ENCODE measurements at places on chromosomes 12 and 14. TPM values are rescaled to one million over a fixed set of nuclear protein-coding genes. Genes with fewer than 3 reads are reported as not detected.

Gene CLEC7A
- 3.6 TPM for total RNA-seq

Gene GATC
- 16.8 TPM for total RNA-seq

Gene SGPP1
- 14.4 TPM for total RNA-seq

Gene TAS2R42
- total RNA-seq = not detected

Gene CCDC184
- 8.7 TPM for total RNA-seq

Gene RERG
- 47.9 TPM for total RNA-seq

Gene GLIPR1L1
- total RNA-seq = not detected

Gene RPGRIP1
- total RNA-seq = not detected

GRCh38 chr14:69643430-69644200, 32.2 kb downstream of the SUSD6 start:
- H3K27ac ChIP-seq = no peak overlapping the region
- no peaks in the 10 kb centered on the region for H3K36me3 ChIP-seq
- no peaks in the 10 kb centered on the region for H3K27me3 ChIP-seq
- H3K4me1 ChIP-seq = peaks cover 14% of the 10 kb centered on the region

DNA sequence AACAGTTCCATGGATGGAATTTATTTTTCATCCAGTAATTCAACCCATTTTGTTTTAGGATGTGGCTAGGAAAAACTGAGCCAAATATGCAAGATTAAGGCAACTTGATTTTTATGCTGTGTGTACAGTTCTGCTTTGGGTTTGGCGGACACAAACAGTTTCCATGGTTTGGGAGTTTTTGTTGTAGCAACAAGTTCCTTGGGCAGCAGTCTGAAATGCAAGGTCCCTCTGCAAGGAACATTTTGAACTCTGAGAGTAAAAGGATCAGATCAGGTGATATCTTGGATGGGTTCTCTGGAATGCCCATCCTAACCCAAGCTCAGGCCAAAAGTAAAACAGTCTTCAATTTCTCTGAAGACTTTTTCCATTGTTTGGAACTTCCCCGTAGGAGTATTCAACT, 161.2 kb downstream of the TMX1 start:
- no peak overlapping the region for H3K4me3 ChIP-seq
- peaks cover 8% of the 10 kb centered on the region for H3K4me1 ChIP-seq
- H3K27ac ChIP-seq = no peak overlapping the region

DNA sequence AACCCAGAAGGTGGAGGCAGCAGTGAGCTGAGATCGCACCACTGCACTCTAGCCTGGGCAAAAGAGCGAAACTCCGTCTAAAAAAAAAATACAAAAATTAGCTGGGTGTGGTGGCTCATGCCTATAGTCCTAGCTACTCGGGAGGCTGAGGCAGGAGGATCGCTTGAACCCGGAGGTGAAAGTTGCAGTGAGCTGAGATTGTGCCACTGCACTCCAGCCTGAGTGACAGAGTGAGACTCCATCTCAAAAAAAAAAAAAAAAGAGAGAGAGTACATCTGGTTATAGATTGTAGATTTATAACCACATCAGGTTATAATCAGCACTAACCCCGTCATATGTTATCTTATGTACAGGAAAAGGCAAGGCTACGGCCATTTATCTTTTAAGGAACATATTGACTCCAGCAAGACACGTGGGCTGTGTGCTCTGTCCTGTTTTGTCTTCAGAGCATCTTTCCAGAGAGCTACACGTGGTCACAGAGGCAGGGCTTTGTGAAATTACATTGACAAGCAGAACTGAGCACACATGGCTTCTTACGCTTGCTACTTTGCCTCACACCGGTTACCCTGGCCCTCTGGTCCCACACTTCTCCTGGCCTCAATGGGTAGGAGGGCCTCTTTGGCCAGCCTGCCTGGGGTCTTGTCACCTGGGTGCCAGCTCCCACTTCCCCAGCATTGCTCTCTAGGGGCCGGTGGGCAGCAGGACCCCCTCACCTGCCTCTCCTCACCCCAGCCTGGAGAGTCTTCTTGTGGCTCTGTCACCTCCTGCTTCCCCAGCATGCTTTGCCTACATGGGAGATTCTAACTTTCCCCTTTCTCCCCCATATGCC, 6.8 kb upstream of the DYNC1H1 start:
- no peaks in the 10 kb centered on the region for H3K4me1 ChIP-seq
- no peak overlapping the region for H3K4me3 ChIP-seq
- H3K27ac ChIP-seq = no peak overlapping the region
- peak; percentile 23 for DNase-seq
- no peaks in the 10 kb centered on the region for H3K27me3 ChIP-seq

- H3K4me1 ChIP-seq = peaks cover 5% of the 10 kb centered on the region
- H3K4me3 ChIP-seq = no peak overlapping the region
- H3K27ac ChIP-seq = no peak overlapping the region
- no peaks in the 10 kb centered on the region for H3K27me3 ChIP-seq
Observed at GRCh38 chr14:24435192-24435810, 5.5 kb downstream of the KHNYN start.

GRCh38 chr12:96212456-96213375, 18.5 kb downstream of the ELK3 start:
- H3K4me3 ChIP-seq = no peak overlapping the region
- H3K36me3 ChIP-seq = no peaks in the 10 kb centered on the region
- H3K27ac ChIP-seq = no peak overlapping the region
- DNase-seq = no peak
- H3K27me3 ChIP-seq = no peaks in the 10 kb centered on the region

GRCh38 chr12:14211947-14212387, 153.5 kb upstream of the ATF7IP start:
- no peaks in the 10 kb centered on the region for H3K36me3 ChIP-seq
- no peak for DNase-seq
- no peak overlapping the region for H3K4me3 ChIP-seq
- H3K4me1 ChIP-seq = no peaks in the 10 kb centered on the region
- no peaks in the 10 kb centered on the region for H3K27me3 ChIP-seq

DNA sequence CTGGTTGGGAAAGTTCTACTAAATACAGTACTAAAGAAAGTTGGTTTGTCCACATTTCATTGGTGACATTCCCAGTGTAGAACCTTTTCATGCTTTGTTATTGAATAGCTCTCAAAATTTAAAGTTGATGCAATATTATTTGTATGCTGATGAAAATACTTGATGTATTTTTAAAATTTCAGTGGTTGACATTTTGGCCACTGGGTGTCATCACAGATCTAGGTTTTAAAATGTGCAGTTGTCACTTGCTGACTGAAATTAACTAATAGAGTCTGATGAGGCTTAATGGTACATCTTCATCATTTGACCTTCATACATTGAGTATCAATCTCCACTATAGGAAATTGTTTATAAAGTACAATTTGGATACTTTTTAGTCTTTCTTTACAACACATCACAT, 37.1 kb downstream of the CMAS start:
- DNase-seq = peak; percentile 27
- H3K27ac ChIP-seq = no peak overlapping the region
- H3K4me1 ChIP-seq = no peaks in the 10 kb centered on the region

DNA sequence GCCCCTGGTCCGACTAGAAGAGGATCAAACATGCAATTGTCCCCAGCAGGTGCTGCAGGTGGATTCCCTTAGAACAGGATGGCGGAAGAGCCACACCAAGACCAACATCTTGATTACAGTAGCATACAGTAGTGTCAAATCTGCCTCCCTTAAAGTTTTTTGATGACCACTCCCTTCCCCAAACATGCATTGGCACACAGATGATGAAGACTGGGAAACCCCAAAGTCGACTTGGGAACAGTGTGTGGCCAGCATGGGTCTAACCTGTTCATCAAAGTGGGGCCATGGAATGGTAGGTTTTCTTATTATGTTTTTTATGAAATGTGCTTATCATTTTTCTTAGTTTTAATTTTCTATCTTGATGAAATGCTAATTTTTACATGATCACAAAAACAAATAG, 8.8 kb downstream of the PLXNC1 start:
- no peak overlapping the region for H3K4me3 ChIP-seq
- H3K27me3 ChIP-seq = no peaks in the 10 kb centered on the region
- no peaks in the 10 kb centered on the region for H3K4me1 ChIP-seq
- no peak for DNase-seq
- H3K27ac ChIP-seq = no peak overlapping the region

GRCh38 chr14:104087505-104087904, 2.0 kb downstream of the ASPG start:
- no peak overlapping the region for H3K4me3 ChIP-seq
- no peak overlapping the region for H3K27ac ChIP-seq
- peak; percentile 45 for DNase-seq

DNA sequence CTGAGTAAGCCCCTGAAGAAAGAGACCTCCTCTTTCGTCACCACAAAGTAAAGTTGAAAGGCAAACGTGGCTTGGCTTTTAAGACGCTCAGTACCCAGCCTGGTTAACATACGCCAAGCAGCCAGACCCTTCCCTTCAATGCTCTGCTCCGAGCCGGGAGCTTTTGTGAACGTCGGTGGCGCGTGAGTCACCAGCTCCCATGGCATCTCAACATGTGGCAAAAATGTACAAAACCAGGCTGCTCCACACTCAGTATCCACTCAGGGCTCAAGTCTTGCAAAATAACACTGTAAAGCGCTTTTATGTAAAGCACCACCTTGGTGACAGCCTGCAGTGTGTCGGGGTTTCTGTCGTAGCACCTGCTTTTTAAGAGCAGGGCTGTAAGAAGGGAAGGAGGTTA, 89.0 kb downstream of the SETD3 start:
- no peaks in the 10 kb centered on the region for H3K36me3 ChIP-seq
- no peak for DNase-seq
- H3K4me3 ChIP-seq = no peak overlapping the region

- peaks cover 4% of the 10 kb centered on the region for H3K4me1 ChIP-seq
- no peaks in the 10 kb centered on the region for H3K27me3 ChIP-seq
- H3K27ac ChIP-seq = peak overlapping the region; percentile 68
- DNase-seq = peak; percentile 36
- H3K4me3 ChIP-seq = peak overlapping the region; percentile 80
- H3K36me3 ChIP-seq = no peaks in the 10 kb centered on the region
Observed at GRCh38 chr12:116818341-116818856, 62.8 kb downstream of the HRK start.

DNA sequence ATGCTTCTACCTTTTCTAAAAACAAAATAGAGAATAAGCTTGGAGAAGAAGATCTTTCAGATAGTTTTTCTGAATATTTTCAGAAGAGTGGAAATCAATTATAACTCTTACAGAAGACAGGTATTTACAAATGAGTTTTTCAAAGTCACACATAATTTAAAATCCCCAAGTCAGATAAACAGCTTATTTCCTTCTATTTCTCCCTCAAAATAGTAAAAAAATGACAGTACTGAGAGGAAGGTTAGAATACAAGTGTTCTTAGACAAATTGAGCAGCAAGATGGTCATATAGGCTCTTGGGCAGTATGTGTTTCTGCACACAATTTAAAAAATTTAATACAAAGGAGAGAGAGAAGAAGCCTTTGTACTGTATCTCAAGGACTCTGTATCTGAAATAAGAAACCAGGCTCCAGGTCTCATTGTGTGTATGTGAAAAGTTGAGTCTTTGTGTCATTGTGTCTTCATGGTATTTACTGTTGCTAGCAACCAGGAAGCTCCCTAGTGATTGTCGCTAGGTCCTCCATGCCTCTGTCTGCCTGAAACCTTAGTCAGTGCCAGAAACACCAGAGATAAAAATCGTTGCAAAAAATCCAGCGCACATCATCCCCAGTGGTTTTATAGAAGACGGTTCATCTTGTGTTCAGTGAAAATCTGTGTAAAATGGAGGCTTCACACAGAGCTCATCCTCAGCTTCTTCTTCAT, 12.9 kb upstream of the TUBA1A start:
- H3K36me3 ChIP-seq = no peaks in the 10 kb centered on the region
- no peak overlapping the region for H3K4me3 ChIP-seq

DNA sequence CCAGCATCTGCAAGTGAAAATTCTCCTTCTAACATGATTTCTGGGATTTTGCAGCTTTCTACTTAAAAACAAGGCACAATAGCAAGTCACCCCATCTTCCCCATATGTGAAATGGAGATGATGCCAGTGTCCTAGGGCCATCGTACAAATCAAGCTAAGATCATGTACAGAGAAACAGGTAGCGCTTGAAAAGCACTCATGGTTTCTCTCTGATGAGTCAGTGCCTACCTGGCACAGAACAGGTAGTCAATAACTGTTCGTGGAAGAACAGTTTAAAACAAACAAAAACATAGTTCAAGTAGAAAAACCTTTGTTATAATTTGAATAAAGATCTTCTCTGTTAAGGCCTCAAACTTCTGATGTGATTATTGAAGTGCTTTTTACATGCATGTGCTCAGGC, 46.9 kb downstream of the RAD52 start:
- DNase-seq = no peak
- H3K27ac ChIP-seq = no peak overlapping the region
- no peak overlapping the region for H3K4me3 ChIP-seq

DNA sequence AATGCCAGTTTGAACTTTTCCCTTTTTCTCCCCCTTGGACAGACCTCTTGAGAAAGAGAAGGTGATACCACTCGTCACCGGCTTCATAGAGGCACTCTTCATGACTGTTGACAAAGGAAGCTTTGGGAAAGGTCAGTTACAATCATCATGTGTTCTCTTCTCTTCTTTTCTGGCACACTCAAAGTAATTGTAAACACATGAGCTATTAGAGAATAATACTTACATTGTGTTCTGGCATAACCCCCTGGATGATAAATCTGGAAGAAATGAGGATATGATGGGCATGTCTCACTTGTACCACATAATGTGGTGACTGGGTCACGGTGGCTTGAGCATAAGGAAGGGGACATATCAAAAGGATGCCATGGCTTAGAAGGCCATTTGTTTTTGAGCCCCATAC, 20.0 kb downstream of the UTP20 start:
- no peak overlapping the region for H3K4me3 ChIP-seq
- H3K36me3 ChIP-seq = no peaks in the 10 kb centered on the region
- no peak for DNase-seq
- no peaks in the 10 kb centered on the region for H3K27me3 ChIP-seq
- no peaks in the 10 kb centered on the region for H3K4me1 ChIP-seq
- H3K27ac ChIP-seq = no peak overlapping the region

- H3K27me3 ChIP-seq = no peaks in the 10 kb centered on the region
- H3K36me3 ChIP-seq = no peaks in the 10 kb centered on the region
- no peak for DNase-seq
- no peak overlapping the region for H3K4me3 ChIP-seq
- H3K27ac ChIP-seq = no peak overlapping the region
Observed at GRCh38 chr14:93936245-93936644, 9.1 kb downstream of the FAM181A start.

GRCh38 chr14:72543341-72543740, 350.6 kb downstream of the DPF3 start:
- H3K4me1 ChIP-seq = peaks cover 20% of the 10 kb centered on the region
- no peaks in the 10 kb centered on the region for H3K27me3 ChIP-seq
- H3K27ac ChIP-seq = no peak overlapping the region
- no peak for DNase-seq

- H3K27ac ChIP-seq = peak overlapping the region; percentile 80
- peaks cover 2% of the 10 kb centered on the region for H3K4me1 ChIP-seq
- no peaks in the 10 kb centered on the region for H3K27me3 ChIP-seq
- peak overlapping the region; percentile 64 for H3K4me3 ChIP-seq
- no peak for DNase-seq
- H3K36me3 ChIP-seq = no peaks in the 10 kb centered on the region
Observed at GRCh38 chr12:42144158-42144407, 591 bp downstream of the GXYLT1 start.

- H3K4me1 ChIP-seq = peaks cover 2% of the 10 kb centered on the region
- no peak overlapping the region for H3K27ac ChIP-seq
- DNase-seq = no peak
- H3K4me3 ChIP-seq = no peak overlapping the region
Observed at GRCh38 chr12:93844164-93844784, 167.1 kb downstream of the CRADD start.
